ENCODE measurements at places on chromosomes 5 and 9.
A peak's percentile ranks its signal among the peaks of the same experiment; 100 is the strongest.

DNA sequence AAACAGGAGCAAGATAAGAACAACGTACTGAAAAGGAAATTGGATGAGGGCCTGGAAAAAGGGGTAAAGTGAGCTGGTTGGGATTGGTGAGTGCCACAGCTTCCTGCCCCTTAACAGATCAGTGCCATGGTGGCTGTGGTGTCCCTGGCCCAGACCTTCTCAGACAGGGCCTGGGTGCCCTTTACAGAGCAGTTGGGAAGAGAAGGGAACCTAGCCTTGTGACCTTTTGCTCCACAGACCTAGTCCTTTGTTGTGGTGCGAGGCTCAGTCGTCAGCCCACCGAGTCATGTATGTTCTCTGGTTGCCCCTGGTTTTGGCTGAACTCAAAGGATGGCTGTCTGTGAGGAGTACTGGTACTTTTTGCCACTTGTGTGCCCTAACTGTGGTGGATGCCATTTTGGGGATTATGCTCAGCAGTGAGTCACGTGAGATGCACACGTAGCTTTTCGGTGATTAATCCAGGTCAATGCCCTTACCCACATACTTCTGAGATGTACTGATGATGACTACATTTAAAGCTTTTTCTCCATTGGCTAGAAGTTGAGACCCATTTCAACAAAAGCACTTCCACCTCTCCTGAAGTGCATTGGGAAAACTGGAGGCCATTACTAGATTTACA lies 48.4 kb downstream of the EXOSC2 start:
- no peak for DNase-seq

- peak; percentile 20 for DNase-seq
Measured at GRCh38 chr5:113378959-113379541, 55.7 kb downstream of the TSSK1B start.

GRCh38 chr5:139474890-139475791 lies 4.3 kb downstream of the SMIM33 start:
- peak; percentile 55 for DNase-seq

- DNase-seq, result no peak
Measured at GRCh38 chr5:157575381-157576020, at the start of gene ADAM19. Gene ADAM19 (minus strand): TSS chr5:157575775. CDS start chr5:157575696, 79 bp downstream.

DNA sequence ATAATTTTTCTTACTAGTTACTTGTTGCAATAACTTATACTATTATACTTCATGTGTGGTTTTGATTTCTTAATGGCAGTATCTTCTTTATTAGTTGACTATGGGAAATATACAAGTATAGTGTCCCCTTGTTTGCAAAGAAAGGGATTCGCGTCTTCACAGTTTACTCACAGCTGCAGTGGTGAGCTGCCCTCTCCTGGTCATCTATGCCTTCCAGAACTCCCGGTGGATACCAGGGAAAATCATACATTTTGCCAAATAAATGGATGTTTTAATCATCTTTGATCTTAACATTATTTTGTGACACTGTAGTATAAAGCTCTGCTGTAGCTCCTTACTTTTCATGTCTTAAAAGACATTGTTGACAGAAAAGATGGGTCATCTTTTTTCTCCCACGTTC lies 142.0 kb downstream of the ZCCHC7 start:
- peak; percentile 6 for DNase-seq

GRCh38 chr9:121494192-121494591 lies 5.5 kb downstream of the GGTA1 start:
- no peak for DNase-seq

DNA sequence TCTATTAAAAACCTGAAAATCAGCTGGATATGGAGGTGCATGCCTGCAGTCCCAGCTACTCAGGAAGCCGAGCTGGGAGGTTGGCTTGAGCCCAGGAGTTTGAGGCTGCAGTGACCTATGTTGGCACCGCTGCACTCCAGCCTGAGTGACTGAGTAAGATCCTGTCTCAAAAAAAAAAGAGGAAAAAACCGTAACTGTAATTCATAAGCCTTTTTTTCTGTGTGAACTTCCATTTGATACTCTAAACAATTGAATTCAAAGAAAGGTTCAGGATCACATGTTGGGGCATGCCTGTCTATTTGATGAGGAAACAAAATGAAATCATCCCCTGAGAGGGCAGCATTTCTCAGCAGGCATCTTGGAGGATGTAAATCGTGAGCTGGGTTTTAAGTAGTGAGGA lies 38.8 kb downstream of the ITGA2 start:
- no peak for DNase-seq

DNA sequence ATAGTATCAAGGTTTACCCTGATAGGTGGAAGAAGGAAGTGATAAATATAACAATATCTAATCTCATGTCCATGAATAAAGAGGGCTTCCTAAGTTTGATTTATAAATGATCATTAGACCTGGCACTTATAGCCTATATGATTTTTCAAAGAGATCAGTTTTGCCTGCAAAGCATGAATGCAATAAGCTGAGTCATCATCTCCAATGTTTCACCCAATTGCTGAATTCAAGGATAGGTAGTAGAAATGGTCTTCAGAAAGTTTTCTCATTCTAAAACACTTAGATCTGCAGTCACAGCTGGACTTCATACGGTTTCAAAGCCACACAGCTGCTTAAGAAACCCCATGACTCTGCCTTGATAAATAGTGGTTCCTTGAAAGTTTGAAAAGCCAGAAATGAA lies 1722.8 kb downstream of the MAT2B start:
- DNase-seq, result no peak

- no peak for DNase-seq
Measured at GRCh38 chr9:97427885-97428284, 16.0 kb downstream of the TDRD7 start.

DNA sequence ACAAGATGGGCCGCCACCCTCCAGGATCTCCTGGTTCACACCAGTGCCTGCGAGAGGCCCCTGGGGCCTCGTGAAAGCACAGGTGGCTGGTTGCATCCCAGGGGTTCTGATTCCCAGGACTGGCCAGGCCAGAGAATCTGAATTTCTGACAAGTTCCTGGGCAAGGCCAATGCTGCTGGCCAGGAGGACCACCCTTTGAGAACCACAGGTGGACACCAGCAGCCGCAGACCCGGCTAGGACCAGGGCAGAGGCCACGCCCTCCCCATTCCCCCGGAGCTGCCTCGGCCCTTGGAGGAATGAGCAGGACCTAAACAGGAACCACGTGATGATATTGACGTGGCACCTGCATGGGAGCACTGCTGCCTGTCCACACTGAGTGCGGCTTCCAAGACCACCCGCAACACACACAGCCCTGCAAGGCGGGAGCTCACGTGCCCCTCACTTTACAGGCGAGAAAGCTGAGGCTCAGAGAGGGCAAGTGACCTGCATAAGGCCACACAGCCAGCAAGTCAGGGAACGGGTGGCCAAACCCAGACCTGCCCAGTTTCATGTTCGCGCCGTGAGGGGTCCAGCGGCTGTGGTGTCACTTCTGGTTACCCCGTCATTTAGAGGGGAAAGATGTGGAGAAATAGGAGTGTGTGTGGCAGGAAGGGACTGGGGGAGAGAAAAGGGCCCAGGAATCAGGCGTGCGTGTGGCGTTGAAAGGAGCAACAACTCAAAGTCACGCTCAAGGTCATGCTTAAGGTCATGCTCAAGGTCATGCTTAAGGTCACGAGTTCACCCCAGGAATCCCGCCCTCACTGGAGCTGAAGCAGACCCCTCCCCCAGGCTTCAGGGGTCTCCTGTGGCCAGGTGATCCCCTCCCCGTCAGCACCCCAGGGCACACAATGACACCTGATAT lies 105.9 kb upstream of the IER5L start:
- no peak for DNase-seq

GRCh38 chr5:4050203-4050602 lies 454.6 kb downstream of the IRX1 start:
- DNase-seq, result no peak

DNA sequence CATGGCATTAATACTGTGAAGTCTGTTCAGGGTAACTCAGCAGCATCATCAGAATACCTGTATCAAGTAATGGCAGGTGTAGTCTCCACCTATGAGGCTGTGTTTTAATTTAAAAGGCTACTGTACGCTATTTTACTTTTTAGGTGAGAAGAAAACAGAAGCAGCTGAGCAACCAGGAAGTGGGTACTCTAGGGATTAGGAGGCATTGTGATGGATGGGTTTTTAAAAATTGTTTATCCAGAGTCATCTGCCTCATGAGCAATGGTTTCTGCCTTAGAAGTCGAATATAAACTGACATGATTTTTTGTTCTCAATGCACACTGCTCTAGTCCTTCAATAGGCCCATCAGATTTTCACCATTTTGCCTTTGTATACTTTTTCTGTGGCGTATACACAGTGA lies 42.6 kb downstream of the PSIP1 start:
- no peak for DNase-seq

- DNase-seq, result no peak
Measured at GRCh38 chr5:111535879-111536549, 23.7 kb upstream of the STARD4 start.

GRCh38 chr9:105198865-105199264 lies 45.6 kb upstream of the SLC44A1 start:
- DNase-seq, result no peak

- DNase-seq, result no peak
Measured at GRCh38 chr5:93632327-93632726, 49.3 kb downstream of the NR2F1 start.

DNA sequence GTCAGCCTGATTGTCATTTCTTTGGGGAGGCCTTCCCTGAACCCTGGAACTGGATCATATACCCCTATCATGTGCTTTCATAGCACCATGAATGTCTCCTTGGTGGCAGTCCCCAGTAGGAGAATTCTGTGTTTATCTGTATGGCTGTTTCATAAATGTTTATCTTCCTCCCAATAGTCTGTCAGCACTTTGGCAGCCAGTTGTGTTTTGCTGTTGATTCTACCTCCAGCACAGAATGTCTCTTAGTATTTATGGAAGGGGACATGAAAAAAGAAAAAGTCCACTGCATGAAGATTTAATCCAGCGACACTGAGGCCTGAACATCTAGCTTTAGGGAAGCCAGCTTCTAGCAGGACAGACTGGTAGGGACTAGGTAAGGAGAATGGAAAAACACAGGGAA lies 38.3 kb downstream of the GHR start:
- no peak for DNase-seq

DNA sequence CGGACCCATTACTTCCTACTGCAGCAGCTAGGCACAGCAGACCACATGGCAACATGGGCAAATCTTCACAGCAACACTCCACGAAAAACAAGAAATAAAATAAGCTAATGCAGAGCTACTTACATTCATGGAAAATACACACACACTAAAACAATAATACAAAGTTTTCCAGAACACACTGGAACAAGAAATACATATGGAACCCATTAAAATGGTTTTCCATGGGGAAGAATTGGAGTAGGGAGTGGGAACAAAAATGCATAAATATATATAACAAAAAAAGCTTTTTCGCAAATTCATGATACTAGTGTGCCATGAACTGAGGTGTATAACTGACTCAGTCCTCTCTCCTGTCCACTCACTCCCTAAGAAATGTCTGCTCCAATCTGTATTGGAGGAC lies 8.3 kb downstream of the ADAMTS12 start:
- DNase-seq, result no peak

DNA sequence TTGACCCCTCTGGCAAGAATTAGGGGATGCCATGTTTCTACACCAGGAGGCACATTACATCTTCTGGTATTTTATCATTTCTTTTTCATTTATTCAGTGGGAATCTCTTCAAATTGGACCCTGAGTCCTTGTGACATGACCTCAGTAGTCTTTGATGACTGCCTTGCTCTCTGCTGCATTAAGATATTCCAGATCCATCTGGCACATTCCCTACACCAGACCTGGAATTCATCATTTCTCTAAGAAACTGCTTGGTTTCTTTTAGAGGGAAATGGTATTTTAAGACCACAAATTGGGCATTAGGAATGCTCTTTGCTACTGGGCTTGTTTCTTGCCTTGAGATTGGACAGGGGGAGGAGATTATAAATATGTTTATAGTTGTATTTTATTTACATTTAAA lies 61.0 kb downstream of the GALNT10 start:
- no peak for DNase-seq

- no peak for DNase-seq
Measured at GRCh38 chr5:31410089-31410488, 121.8 kb downstream of the DROSHA start.

DNA sequence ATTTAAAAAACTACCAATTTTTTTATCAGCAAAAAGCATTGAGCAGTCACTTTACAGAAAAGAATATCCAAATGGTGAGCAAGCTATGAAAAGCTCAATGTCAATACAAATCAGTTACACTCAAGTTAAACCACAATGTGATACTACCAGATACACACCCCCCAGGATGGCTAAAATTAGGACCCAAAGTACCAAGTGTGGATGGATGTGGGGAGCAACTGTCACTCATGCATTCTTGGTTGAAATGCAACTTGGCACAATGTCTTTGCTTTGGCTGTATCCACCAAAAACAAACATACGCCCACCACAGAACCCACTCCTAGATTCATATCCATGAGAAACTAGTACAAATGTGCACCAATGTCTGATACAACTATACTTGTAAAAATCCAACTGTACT lies 120.0 kb upstream of the IRX1 start:
- DNase-seq, result no peak

DNA sequence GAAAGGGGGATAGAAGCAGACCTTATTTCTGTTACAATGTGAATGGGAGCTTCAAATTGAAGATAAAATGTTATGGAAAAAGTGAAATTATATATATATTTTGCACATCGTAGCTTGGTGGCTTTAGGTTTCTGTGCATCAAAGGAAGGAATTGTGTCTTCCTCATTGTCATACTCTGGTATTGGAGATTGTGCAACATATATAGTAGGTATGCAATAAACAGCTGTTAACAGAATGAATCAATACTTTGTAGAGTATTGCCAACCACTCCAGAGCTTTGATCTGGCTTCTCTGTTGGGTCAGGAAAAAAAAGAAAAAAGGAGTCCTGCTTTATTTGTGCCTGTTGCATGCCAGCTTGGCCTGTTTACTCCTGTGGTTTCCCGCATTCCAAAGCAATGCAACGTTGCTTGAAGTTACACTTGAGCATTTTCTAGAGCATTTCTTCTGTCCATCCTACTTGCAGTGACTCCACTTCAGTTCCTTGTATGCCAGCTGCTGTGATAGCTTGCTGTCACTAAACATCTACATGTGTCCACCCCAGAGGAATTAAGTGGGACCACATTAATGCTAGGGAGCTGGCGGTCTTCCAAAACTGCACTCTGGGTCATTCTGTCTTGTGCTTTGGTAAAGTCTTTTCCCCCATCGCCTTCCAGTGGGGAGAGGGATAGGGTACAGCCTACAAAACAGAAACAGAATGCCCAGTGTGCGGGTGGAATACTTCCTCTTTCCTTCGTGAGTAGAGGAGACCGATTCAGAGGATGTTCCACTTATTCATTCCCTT lies 62.0 kb upstream of the MEF2C start:
- DNase-seq, result peak; percentile 23

- no peak for DNase-seq
Measured at GRCh38 chr9:20148416-20148815, 359.6 kb upstream of the SLC24A2 start.

DNA sequence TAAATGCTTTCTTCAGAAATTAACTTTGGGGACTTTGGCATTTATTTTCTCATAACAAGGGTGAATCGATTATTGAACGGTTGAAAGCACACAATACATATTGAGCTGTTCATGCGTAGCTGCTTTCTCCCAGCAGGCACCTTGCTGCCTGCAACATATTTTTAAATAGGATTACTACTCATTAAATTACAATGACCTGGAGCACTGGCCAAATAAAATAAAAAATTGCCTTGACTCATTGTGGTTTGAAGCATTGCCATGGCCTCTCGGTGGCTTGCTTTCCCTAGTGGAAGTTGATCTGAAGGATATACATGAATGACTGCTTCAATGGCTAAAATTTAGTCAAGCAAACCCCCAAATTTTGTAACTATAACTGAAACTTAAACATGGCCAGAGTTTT lies 181.6 kb upstream of the NUDT12 start:
- DNase-seq, result peak; percentile 2

GRCh38 chr5:73673161-73673591 lies 47.2 kb downstream of the ARHGEF28 start:
- DNase-seq, result peak; percentile 54

Data from AG04450 (cell line).